ENCODE measurements at places on chromosomes 3 and 15.

- no peak for DNase-seq
Observed at GRCh38 chr3:197522183-197522715, 33.5 kb downstream of the BDH1 start.

DNA sequence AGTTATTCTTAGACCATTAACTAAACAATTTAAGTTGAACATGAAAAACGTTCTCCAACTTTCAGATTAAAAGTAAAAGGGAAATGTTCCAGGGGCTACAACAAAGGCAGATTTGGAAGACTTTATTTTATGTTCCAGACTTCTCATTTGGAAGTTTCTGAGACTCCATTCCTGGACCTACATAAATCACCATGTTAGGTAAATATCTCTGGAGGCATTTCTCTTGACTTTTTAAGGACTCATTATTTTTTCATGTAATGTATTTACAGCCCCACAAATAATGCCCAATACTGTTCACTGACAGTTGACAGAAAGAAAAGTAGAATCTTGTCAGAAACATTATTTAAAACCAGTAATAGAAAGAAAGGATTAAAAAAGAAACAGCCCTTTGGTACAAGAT, 352.1 kb downstream of the SLC9A9 start:
- DNase-seq = no peak

- no peak for DNase-seq
Observed at GRCh38 chr15:68441045-68441743, 9.2 kb upstream of the ITGA11 start.

GRCh38 chr3:161171639-161172552, 49.2 kb upstream of the NMD3 start:
- DNase-seq = no peak

- DNase-seq = no peak
Observed at GRCh38 chr3:25658836-25659235, 5.9 kb downstream of the TOP2B start.

GRCh38 chr15:98635848-98636247, 12.5 kb upstream of the IGF1R start:
- DNase-seq = no peak

- DNase-seq = no peak
Observed at GRCh38 chr3:64056606-64057180, 33.4 kb upstream of the PSMD6 start.

GRCh38 chr15:79296583-79296982, 14.1 kb downstream of the ANKRD34C start:
- DNase-seq = no peak

DNA sequence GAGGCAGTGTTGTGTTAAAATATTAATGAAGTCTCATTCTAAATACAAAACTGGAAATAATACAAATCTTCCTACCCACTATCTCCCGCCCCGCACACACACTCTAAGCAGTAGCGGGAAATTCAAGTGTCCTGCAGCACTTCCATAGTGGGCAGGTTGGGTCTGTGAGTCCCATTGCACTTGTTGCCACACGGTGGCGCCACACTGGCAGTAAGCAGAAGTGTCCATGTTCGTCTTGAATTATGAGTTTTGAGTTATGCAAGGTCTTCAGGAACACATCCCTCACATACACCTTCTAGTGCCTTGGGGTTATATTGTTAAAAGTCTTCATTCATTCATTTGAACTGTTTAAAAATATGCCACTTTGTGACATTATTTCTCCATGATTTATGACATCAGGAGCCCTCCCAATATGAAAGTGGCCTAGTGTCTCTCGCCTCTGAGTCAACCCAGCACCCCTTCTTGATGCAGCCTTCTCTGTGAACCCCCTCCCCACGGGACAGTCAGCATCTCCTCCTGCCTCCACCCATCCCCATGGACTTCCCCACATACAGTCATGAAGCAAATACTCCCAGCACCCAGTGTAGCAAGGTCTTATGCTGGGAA, 17.6 kb upstream of the CCDC174 start:
- DNase-seq = no peak

GRCh38 chr15:67806536-67806935, 18.8 kb upstream of the SKOR1 start:
- no peak for DNase-seq

DNA sequence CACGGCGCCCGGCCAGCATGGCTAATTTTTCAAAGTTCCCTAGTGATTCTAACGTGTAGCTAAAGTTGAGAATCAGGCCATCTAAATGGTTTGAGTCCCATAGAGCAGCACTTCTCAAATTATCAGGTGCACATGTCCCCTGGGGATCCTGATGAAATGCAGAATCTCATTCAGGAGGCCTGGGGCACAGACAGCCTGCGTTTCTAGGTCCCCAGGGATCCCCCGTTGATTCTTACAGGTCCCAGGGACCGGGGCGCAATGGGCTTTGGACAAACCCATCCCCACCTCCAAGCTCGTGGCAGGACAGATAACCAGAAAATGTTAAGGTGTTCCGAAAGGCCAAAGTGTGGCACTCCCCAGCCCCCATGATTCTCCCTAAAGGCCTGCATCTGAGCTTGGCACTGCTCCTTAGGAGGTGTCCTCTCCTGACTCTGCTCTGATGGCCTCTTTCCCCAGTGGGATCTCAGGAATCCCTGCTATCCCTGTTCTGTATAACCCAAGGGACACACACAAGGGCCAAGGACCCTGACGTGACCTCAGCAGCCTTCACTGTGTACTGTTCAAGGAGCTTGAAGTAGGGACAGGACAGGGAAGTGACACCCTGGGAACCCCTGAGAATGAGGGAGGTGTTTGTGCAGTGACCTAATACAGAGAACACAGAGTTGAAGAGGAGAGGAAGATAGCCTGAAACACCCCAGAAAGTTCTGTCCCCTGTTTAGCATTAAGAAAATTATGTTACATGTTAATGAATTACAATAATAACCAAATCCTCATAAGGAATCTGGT, 8.0 kb downstream of the LRRK1 start:
- no peak for DNase-seq

GRCh38 chr3:107523289-107523538, 452 bp downstream of the BBX start:
- no peak for DNase-seq

GRCh38 chr3:111979434-111980038, 710 bp downstream of the ABHD10 start:
- DNase-seq = no peak

- DNase-seq = no peak
Observed at GRCh38 chr15:47717036-47717612, at the start of gene SEMA6D. Gene SEMA6D (plus strand): TSS chr15:47717505. CDS start chr15:47759799, 42,294 bp downstream.

GRCh38 chr3:149771652-149772271, 19.5 kb upstream of the COMMD2 start:
- DNase-seq = no peak

GRCh38 chr3:99012051-99012450, 110.6 kb upstream of the DCBLD2 start:
- DNase-seq = no peak

GRCh38 chr15:36977659-36978058, 122.7 kb downstream of the MEIS2 start:
- no peak for DNase-seq

GRCh38 chr15:35289024-35289617, 204.0 kb upstream of the NANOGP8 start:
- no peak for DNase-seq

GRCh38 chr15:29018120-29018805, 132.5 kb downstream of the APBA2 start:
- no peak for DNase-seq

- DNase-seq = no peak
Observed at GRCh38 chr3:70111411-70111810, 111.9 kb downstream of the SAMMSON start.

DNA sequence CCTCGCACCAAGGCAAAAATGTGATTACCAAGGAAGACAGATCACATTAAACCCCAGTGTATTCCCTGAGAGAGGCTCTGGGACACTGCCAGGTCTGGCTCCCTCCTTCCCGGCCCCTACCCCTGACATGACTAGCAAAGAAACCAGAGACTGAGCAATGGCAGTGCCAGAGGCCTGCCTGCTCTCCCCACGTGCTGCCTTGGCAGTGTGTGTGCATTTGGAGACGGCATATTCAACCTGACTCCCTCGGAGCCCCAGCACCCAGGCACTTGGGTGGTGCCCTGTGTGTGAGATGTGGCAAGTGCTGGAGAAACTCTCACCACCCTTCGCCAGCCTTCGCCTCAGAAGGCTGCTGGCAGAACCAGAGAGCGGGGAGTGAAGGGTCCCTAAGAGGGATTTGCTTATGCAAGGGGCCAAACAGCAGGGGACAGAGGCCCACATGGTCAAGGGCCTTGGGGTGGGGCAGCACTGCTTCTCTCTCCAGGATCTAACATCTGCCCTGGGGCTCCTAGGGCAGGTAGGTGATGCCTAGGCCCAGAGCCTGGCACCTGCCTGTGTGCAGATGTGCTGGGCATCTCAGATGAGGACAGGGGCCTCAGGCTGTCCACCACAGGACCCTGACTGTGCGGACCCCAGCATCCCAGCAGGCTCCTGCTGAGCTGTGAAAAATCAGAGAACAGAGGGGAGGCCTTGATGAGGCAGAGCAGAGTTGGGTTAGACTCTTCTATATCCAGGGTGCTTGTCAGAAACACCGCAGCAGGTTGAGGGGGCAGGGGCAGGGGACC, 23.6 kb upstream of the PLXNA1 start:
- no peak for DNase-seq

- DNase-seq = no peak
Observed at GRCh38 chr15:51759557-51760070, 8.2 kb downstream of the TMOD2 start.

DNA sequence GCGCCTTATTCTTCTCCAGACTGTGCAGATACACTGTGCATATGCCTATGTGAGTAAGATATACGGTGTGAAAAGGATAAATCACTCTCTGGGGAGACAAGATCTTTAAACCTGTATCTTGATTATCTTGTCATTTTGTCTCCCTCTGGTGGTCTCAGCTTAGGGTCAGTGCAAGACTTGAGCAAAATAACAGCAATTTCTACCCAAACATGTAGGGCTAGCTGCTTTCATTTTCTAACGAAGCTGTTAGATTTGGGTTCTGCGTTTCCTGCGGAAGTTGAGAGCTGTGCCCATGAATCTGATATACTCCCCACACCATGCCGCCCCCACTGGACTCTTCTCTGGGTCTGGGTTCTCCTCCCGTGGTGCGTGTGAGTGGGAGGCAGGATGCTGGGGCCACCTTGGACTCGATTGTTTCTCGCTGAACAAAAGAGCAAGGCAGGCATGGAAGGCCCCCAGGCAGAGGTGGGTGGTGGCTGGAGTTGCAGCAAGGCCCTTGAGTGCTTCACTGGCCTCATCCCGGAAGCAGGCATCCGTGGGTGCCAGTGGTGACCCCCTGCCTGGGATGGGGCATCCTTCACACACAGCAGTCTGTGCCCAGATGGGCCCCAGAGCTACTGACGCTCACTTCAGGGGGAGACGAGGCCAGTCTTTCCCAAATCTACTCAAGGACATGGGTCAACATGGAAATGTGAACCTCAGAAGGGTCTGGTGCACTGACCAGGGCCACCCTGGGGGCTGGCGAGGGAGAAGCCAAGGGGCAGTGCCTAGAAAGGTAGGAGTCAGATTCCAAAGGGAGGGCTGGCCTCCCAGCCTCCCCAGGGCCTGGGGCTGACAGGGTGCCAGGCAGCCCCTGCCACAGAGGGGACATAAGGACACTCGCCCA, 179.6 kb downstream of the NSMCE3 start:
- DNase-seq = no peak

GRCh38 chr15:95085056-95085455, 853.7 kb downstream of the MCTP2 start:
- no peak for DNase-seq

DNA sequence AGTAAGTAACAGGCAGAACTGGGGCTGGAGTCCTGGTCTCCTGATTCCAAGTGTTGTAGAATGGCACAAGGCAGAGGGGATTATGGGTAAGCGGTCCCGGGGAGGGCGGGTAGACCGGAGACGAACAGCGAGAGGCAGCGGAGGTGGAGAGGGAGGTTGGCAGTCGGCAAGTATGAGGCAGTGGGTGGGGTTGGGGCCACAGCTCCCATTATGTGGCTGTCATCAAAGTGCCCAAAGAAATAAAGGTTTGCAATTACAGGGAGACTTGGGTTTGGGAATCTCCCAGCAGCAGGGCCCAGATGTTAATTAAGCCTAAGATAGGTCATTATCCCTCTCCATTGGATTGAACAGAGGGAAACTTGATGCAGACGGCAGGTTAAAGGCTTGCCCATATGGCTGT, 16.9 kb downstream of the FAM43A start:
- DNase-seq = no peak

GRCh38 chr15:45668386-45668785, 33.6 kb downstream of the SQOR start:
- no peak for DNase-seq

GRCh38 chr3:43531835-43532234, 90.0 kb downstream of the ANO10 start:
- no peak for DNase-seq

DNA sequence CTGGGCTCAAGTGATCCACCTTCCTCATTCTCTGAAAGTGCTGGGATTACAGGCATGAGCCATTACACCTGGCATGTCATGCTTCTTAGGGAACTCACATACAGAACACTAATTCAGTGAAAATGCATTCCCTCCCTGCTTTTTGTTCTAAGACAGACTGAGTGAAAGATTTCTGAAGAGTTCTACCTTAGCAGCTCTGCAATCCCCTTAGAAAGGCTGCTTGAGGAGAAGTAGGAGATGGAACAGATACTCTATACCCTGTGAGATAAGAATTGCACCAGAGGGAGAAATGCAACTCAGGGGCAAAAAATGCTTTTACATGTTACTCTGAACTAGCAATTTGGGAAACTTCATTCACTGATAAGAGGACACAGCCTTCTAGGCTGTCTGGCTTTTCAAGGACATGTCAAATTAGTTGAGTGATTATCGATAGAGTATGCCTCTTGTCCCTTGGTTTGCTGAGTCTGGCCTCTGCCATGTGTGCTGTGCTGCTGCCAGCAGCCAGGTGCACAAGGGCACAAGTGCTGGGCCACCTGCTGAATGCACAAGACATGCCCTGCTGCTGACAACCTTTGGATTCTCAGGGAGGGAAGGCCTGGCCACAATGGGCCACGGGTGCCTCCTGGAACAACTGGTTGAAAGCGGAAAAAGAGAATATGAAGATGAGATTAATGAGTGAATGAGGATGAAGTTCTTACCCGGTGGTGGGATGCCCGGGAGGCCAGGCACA, 17.8 kb downstream of the UQCC5 start:
- no peak for DNase-seq

DNA sequence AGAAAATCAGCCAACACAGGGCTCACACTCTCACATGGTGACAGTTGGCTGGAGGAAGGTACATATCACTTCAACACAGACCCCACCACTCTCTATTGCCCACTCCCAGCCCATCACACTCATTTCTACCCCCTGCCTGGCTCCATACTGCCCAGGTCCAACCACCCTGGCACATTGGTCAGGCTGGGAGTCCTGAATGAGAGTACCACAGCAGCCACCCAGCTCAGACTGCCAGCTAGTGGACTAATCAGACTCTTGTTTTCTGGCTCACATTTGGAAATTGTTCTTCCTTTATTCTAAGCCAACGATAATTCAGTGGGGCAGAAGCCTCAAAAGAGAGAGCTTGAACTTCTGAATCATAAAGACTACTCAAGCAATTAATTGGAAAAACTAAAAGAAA, 20.0 kb downstream of the MRPL46 start:
- no peak for DNase-seq

- no peak for DNase-seq
Observed at GRCh38 chr15:51083641-51084166, 11.0 kb downstream of the TNFAIP8L3 start.
